ENCODE measurements at places on chromosomes 5 and 9.

DNA sequence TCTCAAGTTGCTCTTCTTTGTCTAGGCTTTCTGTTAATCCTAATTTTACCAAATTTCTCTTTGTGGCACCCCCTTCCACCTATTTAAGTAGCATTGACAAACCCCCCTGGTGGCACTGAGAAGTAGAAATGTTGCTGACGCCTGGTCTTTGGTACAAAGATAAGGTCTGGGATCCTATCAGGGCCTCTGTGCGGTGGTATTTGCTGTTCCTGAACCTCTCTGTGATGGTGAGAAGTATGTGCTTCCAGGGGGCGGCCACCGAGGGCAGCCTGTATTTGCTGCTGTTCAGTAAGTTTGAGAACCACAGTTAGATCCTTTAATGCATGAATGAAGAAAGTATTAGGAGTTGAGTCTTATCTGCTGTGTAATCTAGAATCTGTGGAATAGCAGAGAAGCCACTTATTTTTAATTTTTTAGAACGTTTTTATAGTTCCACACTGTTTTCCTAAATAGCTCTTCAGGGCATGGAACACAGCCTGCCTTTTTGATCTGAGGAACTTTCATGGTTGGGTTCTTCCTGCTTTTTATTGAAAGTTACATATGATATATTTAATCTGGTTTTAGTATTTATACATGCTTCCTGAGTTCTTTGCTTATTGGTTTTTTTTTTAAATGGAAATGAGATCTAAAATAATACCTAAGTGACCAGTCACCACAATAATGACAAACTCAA, 124.2 kb downstream of the TRIO start:
- DNase-seq = no peak

- no peak for DNase-seq
These were observed 214.5 kb downstream of the TMEM167A start for GRCh38 chr5:82862711-82863110.

DNA sequence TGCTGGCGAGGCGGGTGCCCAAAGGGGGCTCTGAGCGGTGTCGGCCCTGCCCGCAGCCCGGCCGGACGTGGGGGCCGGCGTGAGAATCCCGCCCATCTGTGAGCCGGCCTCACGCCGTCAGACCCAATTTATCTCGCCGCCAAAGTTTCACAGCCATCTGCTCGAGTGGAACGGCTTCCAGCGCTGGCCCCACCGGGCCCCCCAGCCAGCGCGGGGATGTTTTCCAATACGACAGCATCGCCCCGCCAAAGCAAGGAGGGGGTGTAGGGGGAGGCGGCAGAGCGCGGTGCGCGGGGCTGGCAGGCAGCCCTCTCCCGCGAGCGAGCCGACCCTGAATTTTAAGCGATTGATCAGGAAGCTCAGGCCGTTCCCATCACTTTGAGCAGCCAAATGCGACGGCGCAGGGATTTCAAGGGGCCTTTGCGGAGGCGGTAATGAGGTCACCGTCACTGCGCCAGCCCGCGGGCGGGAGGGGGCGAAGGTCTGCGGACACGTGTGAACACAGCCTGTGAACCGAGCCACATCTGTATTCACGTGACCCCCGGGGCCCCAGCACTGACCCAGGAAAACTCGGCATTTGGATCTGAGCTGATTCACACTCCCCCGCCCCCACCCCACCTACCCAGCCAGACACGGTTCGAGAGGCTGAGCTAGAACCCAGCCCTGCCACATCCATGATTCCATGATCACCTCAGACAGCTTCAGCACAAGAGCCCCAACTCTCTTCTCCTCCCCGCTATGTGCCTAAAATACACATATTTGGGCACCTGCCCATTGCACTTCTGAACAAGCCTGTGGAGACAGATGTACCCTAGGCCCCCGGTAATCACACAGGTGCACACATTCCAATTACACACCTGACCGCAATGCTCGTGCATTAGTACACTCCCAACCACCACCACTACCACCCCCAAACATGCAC, 47.8 kb upstream of the PSD2 start:
- DNase-seq = peak; percentile 18

DNA sequence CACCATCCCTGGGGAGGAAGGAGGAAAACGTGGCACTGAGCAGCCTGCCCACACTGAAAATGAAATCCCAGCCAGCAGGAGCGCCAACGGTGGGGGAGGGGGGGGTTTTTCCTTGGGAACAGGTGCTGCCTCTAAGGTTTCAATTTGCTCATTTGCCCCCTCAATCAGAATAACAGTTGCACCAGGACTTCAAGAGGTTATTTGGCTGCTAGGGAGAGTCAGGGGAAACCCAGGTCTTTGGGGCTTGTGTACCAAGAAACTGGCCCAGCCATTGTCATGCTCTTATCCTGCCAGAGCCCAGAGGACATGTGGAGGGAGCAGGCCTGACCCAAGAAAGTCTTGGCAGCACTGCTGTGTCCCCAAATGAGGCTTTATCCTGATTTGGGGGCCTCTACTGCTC, 66.5 kb downstream of the NDFIP1 start:
- peak; percentile 61 for DNase-seq

DNA sequence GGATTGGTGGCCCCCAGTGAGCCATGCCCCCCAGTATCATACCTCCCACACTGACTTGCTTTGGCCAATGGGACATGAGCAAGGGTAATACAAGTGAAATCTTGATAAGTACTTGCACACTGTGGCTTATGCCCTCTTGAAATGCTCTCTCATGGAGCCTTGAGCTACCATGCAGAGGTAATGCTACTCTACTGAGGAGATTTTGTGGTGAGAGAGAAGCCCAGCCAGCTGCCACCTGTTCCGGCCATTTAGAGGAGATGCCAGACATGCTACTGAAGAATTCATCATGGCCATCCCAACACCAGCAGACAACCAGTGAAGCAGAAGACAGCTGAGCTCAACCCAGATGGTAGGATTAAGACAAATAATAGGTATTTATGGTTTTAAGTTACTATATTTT, 299.5 kb downstream of the MEF2C start:
- DNase-seq = no peak

- DNase-seq = no peak
These were observed 21.3 kb downstream of the AKNA start for GRCh38 chr9:114366334-114367128.

DNA sequence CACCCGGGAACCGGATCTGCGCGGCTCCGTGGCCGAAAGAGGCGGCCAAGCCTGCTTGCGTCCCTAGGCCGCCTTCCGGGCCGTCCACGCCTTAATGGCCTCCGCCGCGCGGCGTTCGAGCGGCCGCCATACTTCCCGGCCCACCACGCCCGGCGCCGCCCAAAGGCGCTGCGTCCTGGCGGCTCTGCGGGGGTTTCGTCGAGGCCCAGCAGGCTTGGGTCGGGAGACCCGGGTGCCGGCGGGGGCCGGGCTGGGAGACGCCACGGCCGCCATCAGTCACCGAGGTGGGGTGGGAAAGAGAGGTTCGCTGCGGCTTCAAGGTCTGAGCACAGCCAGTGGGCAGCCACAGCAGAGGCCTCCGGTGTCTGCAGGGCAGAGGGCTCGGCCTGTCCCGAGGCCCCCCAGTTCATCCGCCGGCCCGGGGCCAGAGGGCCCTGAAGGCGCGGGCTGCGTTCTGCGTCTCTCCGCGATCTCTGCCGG, 545.8 kb upstream of the CDH10 start:
- no peak for DNase-seq

- DNase-seq = peak; percentile 65
These were observed 187.1 kb upstream of the BRINP1 start for GRCh38 chr9:119556129-119556875.

GRCh38 chr5:28009576-28009975, 971.2 kb upstream of the CDH9 start:
- DNase-seq = no peak

DNA sequence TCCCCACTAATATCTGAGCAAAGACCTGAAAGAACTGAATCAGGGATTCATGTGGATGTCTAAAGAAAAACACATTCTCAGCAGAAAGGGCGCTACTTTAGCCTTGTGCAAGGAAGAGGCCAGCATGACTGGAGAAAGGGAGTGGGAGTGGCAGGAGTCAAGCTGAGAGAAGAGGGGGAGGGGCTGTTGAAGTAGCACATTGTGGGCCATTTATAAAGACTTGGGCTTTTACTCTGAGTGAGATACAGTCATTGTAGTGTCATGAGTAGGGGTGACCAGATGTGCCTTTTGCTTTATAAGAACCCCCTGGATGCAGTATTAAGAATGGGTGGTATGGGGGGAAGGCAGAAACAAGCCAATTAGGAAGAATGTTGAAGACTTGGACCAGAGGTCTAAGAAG, 452.8 kb downstream of the ENC1 start:
- DNase-seq = no peak

GRCh38 chr9:77848897-77849296, 182.7 kb downstream of the GNAQ start:
- DNase-seq = no peak

- DNase-seq = no peak
These were observed 52.4 kb downstream of the CSNK1A1 start for GRCh38 chr5:149498724-149499336.

- DNase-seq = no peak
These were observed 607.4 kb upstream of the ADAMTS16 start for GRCh38 chr5:4532705-4533080.

GRCh38 chr5:52870448-52870847, 82.7 kb downstream of the ITGA1 start:
- no peak for DNase-seq

- no peak for DNase-seq
These were observed 1.4 kb downstream of the ZBTB26 start for GRCh38 chr9:122929796-122930354.

DNA sequence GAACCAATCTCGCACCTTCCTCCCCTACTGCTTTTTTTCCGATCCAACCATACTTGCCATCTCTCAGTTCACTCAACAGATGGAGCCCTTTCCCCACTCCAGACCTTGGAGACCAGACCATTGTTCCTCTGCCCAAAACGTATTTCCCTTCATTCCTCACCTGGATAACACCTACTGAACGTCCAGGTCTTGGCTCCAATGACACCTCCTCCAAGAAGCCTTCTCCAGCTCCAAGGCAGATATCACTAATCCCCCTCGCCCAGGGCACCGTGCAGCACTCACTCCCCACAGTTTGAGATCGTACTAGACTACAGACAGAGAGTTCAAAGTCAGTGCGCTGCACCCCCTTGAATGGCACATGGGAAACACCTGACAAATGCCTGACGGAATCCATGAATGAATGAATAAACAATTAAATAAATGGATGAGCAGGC, 47.1 kb upstream of the AKNA start:
- no peak for DNase-seq

- no peak for DNase-seq
These were observed 1.0 kb upstream of the SECISBP2 start for GRCh38 chr9:89317282-89317681.

- no peak for DNase-seq
These were observed 511.3 kb downstream of the TLR4 start for GRCh38 chr9:118215549-118215948.

GRCh38 chr5:20494706-20495105, 506.7 kb upstream of the CDH18 start:
- no peak for DNase-seq

- no peak for DNase-seq
These were observed 599.6 kb upstream of the GRAMD2B start for GRCh38 chr5:125823572-125823971.

GRCh38 chr5:69517763-69518212, 25.2 kb downstream of the OCLN start:
- peak; percentile 73 for DNase-seq

DNA sequence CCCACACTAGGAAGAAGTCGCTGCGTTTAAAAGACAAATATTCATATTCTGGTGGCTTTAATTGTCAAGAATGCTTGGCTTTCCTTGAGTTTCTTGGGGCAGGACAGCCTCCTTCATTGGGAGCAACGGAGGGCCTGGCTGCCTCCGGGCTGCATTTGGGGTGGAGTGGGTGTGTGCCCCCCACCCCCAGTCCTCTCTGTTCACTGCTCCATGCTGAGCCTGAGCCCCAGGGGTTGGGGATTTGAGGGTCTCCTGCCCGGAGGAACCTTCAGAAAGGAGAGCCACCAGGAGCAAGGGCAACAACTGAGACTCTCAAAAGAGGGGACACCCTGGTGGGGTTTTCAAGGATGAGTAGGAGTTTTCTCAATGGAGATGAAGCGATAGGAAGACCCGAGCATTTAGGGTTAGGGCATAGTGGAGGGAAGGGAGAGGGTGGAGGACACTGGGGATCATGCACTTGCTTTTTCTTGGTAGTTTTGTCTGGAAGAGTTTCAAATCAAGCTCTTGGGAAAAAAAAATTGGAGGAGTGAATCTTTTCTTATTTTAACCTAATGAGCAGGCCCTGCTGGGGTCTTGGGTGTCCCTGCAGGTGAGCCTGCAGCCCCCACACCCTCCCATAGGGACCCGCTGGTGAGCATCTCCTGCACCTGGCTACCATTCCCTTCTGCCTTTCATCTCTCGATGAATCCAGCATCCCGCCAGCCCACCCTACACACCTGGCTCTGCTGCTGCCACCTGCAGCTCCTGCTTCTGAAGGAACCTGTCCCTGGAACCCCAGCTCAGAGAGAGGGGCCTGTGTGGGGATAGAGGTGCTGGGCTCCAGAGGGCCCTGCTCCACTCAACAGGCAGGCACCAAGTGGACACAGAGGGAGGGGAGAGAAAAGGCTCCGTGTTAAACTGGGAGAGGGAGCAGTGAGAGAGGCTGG, 4.1 kb downstream of the SLC6A19 start:
- no peak for DNase-seq

DNA sequence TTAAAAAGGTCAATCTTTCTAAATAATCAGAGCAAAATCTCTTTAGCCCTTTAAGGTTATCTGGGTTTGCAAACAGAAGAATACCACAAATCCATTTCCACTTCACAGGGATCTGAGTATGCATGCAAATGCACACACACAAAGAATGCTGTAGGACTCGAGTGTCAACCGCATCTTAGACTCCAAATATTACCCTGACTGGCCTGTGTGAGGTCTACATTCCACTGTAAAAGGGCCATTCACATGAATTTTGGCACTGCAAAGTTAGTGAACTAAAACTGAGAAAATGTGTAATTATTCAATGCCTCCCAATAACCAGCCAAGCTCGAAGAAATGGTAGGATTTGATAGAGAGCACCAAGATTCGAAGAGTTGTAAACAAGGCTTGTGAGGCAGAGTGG, 199.9 kb downstream of the AGTPBP1 start:
- DNase-seq = no peak

- no peak for DNase-seq
These were observed 158.5 kb downstream of the NR3C1 start for GRCh38 chr5:143244990-143245389.

DNA sequence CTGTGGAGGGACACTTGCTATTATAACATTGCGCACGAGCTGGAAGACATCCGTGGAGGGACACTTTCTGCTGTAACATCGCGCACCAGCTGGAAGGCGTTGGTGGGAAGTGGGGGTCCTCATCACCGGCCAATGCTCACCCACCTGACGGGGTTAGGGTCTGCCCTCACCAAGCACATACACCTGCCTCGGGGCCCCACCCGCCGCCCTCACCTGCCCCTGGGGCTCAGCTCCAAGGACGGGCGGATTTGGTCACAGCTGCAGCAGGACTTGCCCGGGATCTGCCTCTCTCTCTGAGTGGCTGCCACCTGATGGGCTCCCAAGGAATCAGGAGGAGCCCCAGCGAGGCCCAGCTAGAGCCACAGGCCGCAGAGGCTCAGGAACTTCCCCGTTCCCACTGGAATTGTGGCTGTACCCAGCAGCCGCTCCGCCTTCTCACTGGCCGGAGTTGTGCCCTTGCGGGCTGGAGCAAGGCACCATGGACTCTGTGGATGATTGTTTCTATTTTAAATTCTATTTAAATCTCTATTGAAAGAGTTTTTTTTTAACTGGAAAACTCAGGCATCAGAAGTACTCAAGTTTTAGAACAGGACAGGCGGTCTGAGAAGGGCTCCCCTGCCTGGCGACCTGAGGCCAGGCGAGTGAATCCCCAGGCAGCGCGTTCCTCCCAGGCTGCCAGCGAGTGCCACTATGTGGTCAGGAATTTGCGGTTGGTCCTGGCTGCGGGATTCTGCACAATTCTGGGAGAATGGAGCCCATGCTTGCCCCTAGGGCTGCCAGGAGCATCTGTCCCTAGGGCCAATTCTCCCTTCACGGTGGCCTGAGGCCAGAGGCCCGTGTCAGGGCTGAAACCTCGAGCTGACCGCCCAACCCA, 38.9 kb upstream of the SLC6A3 start:
- DNase-seq = no peak
